ENCODE measurements at places on chromosomes 2 and 18. TPM values are rescaled to one million over a fixed set of nuclear protein-coding genes. Genes with fewer than 3 reads are reported as not detected.

THSD7B gene
- 0.13 TPM for total RNA-seq

LIPG gene
- total RNA-seq: 47.1 TPM

RGPD4 gene
- total RNA-seq: not detected

DLGAP1 gene
- 3.6 TPM for total RNA-seq

RESP18 gene
- not detected for total RNA-seq

FAP gene
- 25.3 TPM for total RNA-seq

DSG4 gene
- not detected for total RNA-seq

MTLN gene
- total RNA-seq: 67.8 TPM

MOCOS gene
- total RNA-seq: 5.5 TPM

DNA sequence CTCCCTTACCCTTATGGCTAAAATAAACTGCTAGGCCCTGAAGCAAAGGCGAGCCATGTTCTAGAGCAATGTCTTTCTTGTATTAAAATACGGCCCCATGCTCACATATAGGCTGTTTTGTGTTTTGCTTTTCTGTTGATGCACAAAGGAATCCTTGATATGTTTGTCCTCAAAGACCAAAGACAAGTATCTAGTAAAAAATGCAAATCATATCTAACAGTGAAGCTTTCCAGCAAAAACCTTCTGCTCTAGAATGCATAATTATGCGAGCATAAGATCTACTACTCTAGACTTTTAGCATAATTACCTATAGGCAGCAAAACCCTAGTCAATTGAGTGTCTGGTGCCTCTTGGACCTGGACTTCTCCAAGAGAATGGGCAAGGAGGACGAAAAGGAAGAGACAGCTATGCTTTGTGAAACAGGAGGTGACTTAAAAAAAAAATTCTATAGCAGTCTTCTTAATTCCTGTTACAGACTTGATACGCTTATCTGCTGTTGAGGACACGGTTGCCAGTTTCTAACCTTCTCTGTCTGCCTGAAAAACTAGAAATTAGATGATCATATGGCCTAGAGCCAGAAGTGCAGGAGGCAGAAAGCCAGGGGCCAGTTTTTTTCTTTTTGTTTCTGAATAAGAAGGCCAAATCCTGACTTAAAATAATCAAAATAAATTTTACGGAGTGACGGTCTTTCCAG is 1.5 kb upstream of the AMMECR1L start:
- peaks cover 43% of the 10 kb centered on the region for H3K4me1 ChIP-seq
- DNase-seq: peak; percentile 32
- peak overlapping the region; percentile 23 for H3K27ac ChIP-seq
- no peaks in the 10 kb centered on the region for H3K27me3 ChIP-seq
- no peaks in the 10 kb centered on the region for H3K36me3 ChIP-seq

DNA sequence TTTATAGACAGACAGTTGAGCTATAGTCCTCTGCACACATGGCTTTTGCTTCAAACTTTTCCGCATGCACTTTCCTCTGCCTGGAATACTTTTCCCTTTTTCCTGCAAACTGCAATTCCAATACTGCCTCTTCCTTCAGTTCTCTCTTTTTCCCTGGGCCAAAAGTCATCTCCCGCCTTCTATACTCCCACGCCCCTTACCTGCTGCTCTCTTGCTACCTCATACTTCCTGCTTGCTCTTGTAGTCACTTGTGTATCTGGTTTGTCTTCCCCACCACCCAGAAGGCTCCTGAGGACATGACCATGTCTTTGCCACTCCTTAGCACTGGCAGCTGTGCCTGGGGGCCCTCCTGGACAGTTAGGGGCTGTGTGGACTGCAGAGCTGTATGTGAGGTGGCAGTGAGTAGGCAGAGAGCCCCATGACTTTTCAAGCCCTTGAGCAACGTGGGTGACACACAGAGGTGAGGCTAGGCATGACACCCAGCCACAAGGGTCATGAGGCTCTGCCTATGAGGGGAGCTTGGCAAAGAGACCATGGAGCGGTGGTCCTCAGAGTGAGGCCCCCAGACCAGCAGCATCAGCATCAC is 23.2 kb downstream of the SPEG start:
- no peak overlapping the region for H3K27ac ChIP-seq
- H3K4me1 ChIP-seq: no peaks in the 10 kb centered on the region
- no peaks in the 10 kb centered on the region for H3K36me3 ChIP-seq
- no peak overlapping the region for H3K4me3 ChIP-seq

DNA sequence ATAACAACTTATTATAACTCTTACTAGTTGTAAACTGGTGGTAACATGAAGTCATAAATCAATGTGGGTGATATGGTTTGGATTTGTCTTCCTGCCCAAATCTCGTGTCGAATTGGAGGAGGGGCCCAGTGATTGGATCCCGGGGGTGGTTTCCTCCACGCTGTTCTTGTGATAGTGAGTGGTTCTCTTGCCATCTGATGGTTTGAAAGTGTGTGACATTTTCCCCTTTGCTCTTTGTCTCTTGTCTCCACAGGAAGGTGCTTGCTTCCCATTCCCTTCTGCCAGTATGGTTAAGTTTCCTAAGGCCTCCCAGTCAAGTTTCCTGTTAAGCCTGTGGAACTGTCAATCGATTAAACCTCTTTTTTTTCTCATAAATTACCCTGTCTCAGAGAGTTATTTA is 321.6 kb downstream of the DSEL start:
- H3K4me1 ChIP-seq: no peaks in the 10 kb centered on the region
- H3K27me3 ChIP-seq: no peaks in the 10 kb centered on the region
- H3K4me3 ChIP-seq: no peak overlapping the region
- no peak overlapping the region for H3K27ac ChIP-seq

DNA sequence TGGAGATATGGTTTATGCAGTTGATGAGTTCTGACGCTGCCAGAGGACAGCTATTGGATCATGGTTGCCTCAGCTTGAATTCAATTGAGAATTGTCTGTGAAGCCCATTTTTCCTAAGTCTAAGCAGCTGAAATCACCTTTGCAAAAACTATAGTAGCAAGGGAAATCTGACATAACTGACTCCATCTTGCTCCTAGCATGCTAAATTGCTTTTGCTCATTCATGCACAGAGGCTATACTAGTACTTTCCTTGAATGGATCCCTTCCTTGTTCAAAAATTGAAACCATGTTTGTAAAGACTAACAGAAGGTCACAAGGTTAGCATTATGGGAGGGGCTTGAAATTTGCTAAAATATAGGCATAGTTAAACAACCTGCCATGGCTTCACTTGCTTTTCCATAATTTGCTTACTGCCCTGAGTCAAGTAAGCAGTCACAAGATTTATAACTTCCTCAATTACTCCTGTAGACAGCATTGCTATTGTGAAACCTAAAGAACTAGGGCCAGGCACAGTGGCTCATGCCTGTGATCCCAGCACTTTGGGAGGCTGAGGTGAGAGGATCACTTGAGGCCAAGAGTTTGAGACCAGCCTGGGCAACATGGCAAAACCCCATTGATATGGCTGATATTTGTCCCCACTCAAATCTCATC is 41.2 kb downstream of the CHRNA1 start:
- H3K27ac ChIP-seq: no peak overlapping the region
- no peaks in the 10 kb centered on the region for H3K36me3 ChIP-seq
- H3K4me1 ChIP-seq: no peaks in the 10 kb centered on the region
- H3K4me3 ChIP-seq: no peak overlapping the region
- H3K27me3 ChIP-seq: peaks cover 29% of the 10 kb centered on the region
- no peak for DNase-seq

- H3K27me3 ChIP-seq: no peaks in the 10 kb centered on the region
- no peaks in the 10 kb centered on the region for H3K36me3 ChIP-seq
- H3K27ac ChIP-seq: no peak overlapping the region
- DNase-seq: no peak
- H3K4me1 ChIP-seq: peaks cover 23% of the 10 kb centered on the region
Observed at GRCh38 chr2:191382801-191383200, 137.6 kb downstream of the MYO1B start.

DNA sequence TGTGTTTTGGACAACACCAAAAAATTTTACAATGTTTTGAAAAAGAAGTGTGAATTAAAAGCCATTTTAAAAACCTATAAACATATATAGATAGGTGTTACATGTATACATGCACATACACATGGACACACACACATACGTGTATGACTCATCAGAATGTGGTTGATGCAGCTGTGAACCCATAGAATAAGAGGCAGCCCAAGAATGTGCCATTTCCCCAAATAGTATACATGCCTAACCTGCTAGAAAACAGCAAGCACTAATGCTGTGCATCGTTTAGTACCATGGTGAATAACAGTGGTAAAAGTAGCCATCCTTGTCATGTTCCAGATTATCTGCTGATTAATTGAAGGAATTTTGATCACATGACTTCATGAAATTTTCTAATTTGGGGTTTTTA is 149.0 kb downstream of the DSEL start:
- no peaks in the 10 kb centered on the region for H3K36me3 ChIP-seq
- no peak overlapping the region for H3K4me3 ChIP-seq

DNA sequence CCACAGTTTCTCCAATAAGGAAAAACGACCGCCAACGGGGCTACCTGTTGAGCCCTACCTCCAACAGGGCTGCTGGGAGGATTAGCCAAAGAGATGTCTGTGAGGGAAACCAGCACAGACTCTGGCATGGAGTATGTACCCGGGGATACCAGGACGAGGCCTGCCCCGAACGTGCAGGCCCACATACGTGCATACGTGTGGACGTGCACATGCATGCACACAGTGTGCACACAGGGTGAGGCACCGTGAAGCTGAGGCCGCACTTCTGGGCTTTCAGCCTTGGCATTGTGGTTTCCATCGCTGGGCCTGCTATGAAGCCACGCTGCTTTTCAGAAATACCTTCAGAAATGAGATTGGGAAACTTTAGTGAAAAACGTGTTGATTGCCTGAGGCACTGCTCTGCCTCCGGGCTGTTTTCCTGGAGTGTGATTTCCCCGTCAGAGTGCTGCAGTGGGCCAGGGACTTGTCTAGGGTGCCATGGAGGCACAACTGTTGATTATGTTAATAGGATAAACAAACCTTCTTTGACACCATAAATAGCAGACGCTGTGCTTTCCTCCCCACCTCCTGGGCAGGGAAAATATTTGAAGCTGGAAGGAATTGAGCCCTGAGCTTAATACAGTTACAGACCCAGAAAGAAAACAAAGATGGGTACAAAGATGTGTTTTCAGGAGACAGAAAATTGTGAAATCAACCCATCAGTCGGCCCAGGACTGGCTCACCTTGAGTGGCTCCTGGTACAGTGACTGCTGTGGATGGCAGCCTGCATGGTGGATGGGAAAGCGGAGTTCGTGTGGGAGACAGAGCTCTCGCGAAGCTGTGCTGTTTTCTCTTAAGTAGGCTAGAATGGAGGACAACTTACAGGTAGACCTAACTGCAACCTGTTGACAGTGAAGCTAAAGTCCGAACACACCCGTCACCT is 182.3 kb downstream of the FAM210A start:
- H3K4me3 ChIP-seq: no peak overlapping the region
- no peaks in the 10 kb centered on the region for H3K27me3 ChIP-seq
- no peak for DNase-seq
- H3K4me1 ChIP-seq: peaks cover 9% of the 10 kb centered on the region
- H3K27ac ChIP-seq: no peak overlapping the region

GRCh38 chr2:228916416-228917090 is 354.5 kb downstream of the PID1 start:
- H3K27ac ChIP-seq: no peak overlapping the region
- H3K4me3 ChIP-seq: no peak overlapping the region
- H3K4me1 ChIP-seq: no peaks in the 10 kb centered on the region
- no peaks in the 10 kb centered on the region for H3K27me3 ChIP-seq

- H3K27ac ChIP-seq: no peak overlapping the region
- no peaks in the 10 kb centered on the region for H3K27me3 ChIP-seq
- no peaks in the 10 kb centered on the region for H3K4me1 ChIP-seq
- DNase-seq: no peak
Observed at GRCh38 chr2:220764171-220764570, 807.9 kb downstream of the EPHA4 start.

All from left lung (tissue), 14 donors.